ENCODE measurements at places on chromosomes 3 and 15.

DNA sequence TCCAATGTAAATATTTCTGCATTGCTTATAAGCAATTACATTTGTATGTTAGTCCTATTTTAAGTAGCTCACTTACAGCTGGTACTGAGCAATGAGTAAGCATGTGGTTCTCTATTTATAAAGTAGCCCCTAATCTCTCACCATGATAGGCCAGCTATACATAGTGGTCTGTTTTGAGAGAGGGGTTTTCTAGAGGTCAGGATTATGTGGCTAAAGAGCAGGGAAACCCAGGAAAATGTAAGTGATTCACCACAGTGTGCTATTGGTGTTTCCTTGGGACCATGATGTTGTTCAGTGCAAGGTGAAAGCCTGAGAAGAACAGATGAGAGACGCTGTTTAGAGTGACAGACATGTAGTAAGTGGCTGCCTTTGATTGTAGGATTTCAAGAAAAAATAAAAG is 26.4 kb downstream of the RBMS3 start:
- no peak for DNase-seq

GRCh38 chr3:124934577-124934976 is at the start of gene MUC13:
Gene MUC13 (minus strand): TSS chr3:124934751. CDS start chr3:124934712, 39 bp downstream.
- no peak for DNase-seq

- no peak for DNase-seq
Observed at GRCh38 chr3:72560846-72561675, 287.2 kb downstream of the SHQ1 start.

DNA sequence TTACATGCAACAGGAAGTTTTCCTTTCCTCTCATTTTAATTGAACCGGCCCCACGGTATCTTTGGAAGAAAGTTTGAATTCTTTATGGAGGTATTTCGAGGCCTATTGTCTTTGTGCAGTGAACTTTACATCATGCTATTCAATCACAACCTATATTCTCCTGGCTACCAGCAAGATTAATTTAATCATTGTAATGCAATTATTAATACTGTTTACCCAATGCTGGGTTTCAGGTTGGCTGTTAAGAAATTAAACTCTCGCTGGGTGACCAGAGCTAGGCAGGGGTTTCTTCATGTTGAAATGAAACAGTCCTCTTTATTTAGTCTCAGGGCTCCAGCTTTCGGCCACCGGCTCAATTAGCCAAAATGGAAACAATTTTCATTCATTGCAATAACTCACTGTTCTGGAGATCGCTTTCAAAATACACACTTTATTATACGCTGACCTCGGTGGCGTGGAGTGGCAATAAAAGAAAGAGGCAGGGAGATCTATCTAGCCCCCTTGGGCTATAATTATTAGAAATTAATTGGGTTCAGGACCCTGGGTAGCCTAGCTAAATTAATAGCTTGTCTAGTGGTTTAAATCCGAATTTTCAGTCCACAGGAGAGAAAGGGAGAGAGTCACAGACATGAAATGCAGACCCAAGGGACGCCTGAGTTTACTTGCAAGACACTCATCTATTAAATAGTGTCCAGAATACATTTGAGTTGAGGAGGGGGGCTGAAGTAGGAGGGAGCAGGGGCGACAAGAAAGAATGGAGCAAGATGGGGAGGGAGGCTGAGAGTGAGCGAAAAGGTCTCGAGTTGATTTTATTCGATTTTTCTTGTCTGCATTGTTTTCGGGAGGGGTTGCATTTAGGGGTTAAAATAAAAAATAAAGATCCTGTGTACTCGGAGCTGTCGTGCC is 3.9 kb upstream of the MECOM start:
- no peak for DNase-seq

DNA sequence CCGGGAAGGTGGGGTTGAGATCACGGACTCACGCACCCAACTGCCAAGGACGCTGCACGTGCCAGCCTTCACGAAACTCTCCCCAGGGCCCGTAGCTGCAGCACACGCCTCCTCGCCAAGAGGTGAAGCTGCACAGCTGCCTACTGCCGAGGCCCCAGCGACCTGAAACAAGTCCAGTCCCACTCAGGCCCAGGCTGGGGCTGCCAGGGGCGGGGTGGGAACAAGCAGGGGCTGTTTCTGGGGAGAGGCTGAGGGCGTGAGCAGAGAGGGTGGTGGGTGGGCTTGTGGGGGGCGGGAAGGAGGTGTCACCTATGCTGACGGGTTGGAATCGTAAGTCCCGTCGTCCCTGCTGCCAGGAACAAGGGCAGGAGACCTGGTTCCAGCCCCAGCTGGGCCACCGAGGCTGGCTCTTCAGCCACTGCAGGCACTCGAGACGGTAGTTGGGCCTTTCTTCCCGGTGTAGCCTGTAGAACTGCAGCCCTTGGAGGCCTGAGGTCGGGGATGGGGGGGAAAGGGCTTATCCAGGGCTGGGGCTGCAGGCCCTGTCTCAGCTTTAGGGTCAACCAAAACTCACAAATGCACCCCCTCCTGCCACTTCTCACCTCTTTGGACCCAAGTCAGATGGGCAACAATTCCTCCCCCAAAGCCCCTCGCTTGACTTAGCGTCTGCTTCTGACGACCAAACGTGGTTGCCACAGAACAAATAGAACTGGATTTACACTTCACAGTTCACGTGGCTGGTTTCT is 44.4 kb downstream of the MUC20 start:
- DNase-seq, result no peak

- no peak for DNase-seq
Observed at GRCh38 chr15:100714034-100714748, 111.8 kb downstream of the ASB7 start.

- DNase-seq, result no peak
Observed at GRCh38 chr15:59524331-59524731, 86.3 kb downstream of the FAM81A start.

DNA sequence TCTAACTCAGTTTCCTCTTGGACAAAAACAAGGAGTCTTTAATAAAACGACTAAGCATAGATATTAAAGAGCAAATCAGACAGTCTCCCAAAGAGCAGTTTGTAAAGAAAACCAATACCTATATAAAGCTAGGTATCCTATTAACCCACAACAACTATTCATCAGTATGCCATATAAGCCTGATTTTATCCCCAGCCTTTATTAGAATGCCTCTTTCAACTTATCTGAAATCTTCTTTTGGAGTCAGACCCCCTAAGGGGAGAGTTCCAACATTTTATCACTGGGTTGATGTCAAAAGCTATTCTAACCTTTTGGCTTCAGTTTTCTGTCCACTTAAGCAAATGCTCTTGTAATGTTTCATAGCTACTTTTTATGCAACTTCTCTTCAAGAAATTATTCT is 17.8 kb downstream of the MAP2K5 start:
- DNase-seq, result no peak

- DNase-seq, result no peak
Observed at GRCh38 chr3:32460031-32460749, 42.5 kb downstream of the CMTM6 start.

DNA sequence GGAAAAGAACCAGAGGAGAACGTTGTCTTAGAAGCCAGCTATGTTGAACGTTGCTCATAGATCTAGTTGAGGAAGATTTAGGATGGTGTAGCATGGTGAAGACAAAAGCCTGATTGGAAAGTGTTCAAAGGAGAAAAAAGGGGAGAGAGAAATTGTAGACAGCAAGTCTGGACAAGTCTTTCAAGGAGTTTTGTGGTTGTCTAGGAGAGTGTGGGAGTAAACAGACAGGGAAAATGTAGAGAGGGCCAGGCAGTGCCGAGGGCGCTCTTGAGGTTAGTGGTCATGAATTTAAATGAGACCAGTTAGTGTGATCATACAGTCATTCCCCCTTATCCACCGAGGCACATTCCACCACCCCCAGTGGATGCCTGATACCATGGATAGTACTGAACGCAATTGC is 167.5 kb upstream of the IL12A start:
- DNase-seq, result no peak
